ENCODE measurements at places on chromosomes 5 and 9. TPM values are rescaled to one million over a fixed set of nuclear protein-coding genes. Genes with fewer than 3 reads are reported as not detected.

DNA sequence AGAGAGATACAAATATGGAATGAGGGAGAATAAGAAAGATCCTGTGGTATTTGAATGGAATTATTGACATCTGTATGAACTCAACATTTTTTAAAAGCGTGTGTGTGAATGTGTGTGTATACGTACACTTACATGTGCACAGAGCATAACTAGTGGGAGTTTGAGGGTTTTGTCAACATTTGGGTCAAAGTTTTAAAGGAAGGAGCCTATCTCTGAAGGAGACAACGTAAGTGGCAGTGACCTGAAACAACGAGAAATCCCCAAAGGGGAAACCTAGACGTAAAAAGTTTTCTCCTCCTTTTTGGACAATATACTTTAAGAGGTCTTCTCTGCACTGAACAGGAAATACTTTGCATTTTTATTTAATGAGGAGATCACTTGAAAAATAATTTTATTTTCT, 40.2 kb upstream of the DTWD2 start:
- no peak for DNase-seq

Gene GRM6
- not detected for total RNA-seq

GRCh38 chr9:73720601-73721000, 568.9 kb downstream of the ANXA1 start:
- DNase-seq, result no peak

- no peak for DNase-seq
Observed at GRCh38 chr5:6491196-6491918, 42.7 kb downstream of the UBE2QL1 start.

GRCh38 chr5:9090381-9091026, 455.4 kb downstream of the SEMA5A start:
- no peak for DNase-seq

- peak; percentile 58 for DNase-seq
Observed at GRCh38 chr9:115531410-115532125, 413.6 kb upstream of the TNC start.

- no peak for DNase-seq
Observed at GRCh38 chr5:61657686-61658085, 325.6 kb downstream of the ZSWIM6 start.

- DNase-seq, result no peak
Observed at GRCh38 chr9:123349033-123349432, 7.0 kb upstream of the CRB2 start.

Gene IL13
- not detected for total RNA-seq

DNA sequence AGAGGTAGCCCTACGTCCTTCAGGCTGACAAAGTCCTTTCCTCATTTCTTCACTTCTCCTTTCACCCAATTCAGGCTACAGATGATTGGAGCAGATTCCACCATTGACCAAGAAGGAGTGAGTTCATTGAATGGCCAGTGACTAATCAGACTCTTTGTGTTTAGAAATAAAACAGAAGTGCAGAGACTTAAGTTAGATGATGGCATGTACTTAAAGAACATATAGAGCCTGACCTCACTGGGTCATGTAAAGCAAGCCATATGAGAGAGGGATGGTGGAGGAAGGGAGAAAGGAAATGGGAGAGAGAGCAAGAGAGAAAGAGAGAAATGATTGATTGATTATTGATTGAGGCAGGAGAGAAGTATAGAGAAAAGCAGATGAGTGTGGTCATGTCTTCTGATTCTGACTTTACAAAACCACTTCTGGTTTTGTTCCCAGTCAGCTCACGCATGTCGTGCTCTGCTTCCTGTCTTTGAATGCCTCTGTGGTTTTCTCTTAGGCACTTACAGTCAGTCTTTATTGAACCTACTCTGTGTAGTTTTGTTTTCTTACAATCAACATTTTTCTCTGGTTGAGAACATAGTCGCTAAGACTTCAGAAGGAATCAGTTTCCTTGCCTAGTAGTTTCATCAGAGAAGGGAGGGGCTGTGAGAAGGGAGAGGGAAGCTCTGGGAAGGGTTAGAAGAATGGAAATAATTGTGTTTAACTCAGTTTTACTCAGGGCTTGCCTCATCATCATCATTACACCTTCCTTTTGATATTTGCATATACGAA, 149.2 kb upstream of the KLF9 start:
- DNase-seq, result peak; percentile 83

Gene IFNB1
- not detected for total RNA-seq

Gene DIRAS2
- total RNA-seq, result not detected

DNA sequence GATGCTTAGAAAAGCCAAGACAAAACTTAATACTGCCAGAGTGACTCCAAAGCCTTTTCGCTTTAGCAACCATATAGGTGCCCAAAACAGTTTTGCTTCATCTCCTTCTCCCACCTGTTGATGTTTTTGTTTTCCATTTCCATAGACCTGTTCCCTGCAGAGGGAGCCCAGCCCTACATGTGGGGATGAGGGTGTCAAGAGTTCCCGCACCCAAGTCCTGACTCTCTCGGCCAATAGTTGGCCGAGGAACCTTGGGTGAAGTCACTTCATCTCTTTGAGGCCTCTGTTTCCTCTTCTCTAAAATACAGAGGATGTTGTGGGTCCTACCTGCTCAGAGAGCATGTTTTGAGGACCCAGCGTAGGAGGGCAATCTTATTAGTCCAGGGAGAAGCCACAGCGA, 38.5 kb upstream of the LCP2 start:
- no peak for DNase-seq

DNA sequence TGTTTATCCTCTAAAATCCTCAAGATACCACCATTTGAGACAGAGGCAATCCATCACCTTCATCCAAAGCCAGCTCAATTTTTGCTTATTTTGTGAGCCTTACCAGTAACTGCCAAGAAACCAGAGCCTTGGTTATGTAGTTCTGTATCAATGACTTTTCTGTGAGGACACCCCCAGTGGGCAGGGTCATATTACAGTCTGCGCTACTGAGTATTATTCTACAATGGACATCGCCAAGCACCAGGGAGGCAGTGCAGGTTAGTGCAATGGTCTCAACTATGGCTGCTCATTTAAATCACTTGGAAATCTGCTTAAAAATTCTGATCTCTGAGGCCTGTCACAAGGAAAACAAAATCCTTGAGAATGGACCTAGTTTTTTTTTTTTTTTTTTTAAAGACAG, 90.5 kb upstream of the NIPAL4 start:
- no peak for DNase-seq

DNA sequence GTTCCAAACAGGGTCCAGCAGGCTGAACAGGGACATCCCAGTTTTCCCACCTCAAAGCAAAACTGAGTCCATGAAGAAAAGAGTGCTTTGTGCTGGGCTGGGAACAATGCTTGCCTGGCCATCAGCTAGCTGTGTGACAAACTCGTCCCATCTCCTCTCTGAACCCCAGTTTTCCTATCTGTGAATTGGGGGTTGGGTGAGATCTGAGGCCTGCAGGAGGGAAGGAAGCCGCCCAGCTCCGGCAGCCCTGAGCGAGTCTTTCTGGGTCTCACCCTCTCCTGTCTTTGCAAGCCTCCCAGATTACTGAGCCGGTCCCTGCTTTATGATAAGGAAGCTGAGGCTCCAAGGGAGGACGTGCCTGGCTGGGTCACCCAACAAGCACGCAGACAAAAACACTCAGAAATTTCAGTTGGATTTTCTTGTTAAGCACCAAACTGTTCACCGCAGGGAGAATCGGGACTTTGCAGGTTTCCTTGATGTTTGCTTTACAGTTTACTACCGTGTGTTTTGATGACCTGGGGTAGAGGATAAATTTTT, 82.6 kb upstream of the LMX1B start:
- DNase-seq, result no peak

GRCh38 chr9:126487856-126488255, 125.9 kb upstream of the LMX1B start:
- no peak for DNase-seq

Gene ERMP1
- total RNA-seq, result 25.2 TPM

DNA sequence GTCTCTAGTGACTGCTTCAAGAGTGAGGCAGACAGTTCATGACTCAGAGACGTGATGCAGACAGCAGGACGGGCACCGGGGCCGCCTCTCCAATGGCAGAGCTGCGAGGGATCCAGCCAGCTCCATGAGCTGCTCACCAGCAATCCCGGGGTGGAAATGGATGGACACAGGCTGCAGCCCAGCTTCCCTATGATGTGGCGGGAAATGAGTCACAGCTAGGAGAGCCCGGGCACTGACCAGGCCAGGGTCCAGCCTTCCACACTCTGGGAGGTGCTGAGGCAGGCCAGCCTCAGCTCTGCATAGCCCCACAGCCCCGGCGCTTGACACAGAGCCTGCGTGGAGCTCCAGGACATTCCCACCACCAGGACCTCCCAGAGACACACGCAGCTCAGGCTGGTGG, 244.8 kb upstream of the IRX2 start:
- peak; percentile 61 for DNase-seq

Gene ZNF883
- total RNA-seq, result 1.8 TPM

DNA sequence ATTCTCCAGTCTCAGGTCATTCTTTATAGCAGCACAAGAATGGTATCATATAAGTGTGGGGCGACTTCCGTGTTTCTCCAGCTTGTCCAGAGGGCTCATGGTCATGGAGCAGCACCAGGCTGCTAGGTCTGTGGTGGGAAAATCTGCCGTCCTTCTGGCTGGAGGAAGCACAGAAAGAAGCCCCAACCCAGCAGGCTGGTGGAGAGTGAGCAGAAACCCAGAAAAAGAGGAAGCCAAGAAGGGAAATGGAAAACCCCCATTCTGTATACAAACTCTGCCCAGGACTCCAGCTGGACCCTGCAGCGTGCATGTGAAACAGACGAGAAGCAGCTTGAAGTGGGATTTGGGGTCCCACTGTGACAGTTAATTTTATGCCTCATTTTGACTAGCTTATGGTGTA, 34.3 kb upstream of the OLFM1 start:
- no peak for DNase-seq

- peak; percentile 26 for DNase-seq
Observed at GRCh38 chr9:89529243-89530035, 31.5 kb upstream of the SEMA4D start.

DNA sequence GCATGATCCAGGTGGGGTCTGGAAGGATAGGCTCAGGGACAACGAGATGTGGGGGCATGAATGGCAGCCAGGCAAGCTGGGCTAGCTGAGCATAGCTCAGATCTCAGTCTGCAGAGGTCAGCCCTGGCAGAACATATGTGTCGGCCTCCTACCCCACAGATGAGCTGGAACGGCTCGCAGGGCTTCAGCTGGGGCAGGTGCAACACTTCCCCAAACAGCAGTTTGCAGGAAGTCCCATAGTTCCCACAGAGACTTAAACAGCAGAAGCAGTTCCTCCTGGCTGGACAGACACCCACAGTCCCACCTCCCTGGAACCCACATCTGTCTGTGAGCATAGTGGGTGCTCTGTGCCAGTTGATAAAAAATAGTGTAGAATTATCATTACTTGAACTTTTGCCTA, 404.6 kb downstream of the GADD45G start:
- no peak for DNase-seq

DNA sequence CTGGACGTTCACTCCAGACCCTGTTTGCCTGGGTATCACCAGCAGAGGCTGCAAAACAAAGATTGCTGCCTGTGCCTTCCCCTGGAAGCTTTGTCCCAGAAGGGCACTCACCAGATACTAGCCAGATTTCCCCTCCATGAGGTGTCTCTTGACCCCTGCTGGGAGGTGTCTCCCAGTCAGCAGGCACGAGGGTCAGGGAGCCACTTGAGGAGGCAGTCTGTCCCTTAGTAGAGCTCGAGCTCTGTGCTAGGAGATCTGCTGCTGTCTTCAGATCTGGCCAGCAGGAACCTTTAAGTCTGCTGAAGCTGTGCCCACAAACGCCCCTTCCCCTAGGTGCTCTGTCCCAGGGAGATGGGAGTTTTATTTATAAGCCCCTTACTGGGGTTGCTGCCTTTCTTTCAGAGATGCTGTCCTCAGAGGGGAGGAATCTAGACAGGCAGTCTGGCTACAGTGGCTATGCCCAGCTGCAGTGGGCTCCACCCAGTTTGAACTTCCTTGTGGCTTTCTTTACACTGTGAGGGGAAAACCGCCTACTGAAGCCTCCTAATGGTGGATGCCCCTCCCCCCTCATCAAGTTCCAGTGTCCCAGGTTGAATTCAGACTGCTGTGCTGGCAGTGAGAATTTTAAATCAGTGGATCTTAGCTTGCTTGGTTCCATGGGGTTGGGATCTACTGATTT, 253.9 kb downstream of the SPATA31D1 start:
- DNase-seq, result no peak

- peak; percentile 62 for DNase-seq
Observed at GRCh38 chr9:32875242-32875641, 91.9 kb downstream of the TMEM215 start.

GRCh38 chr5:35246900-35247647, 16.8 kb upstream of the PRLR start:
- DNase-seq, result peak; percentile 45

GRCh38 chr5:33423018-33423630, 17.6 kb upstream of the TARS1 start:
- DNase-seq, result peak; percentile 36

DNA sequence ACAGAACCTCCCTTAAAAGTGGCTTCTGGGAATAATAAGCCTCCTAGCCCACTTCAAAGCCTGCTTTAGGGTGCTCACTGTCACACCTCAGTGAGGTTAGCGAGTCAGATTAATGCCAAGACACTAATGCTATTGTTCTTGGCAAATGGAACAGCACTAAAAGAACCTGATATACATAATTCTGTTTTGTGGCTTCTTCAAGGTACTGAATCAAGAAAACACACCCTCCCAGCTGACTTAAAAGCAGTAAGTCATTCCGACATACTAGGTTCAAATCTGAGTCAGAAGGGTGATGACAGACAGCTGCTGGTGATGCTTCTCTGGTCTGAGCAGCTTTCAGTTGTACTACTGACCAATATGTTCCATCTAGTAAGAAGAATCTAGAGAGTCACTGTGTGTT, 121.6 kb downstream of the OXCT1 start:
- peak; percentile 7 for DNase-seq

Gene OMD
- total RNA-seq, result not detected

GRCh38 chr5:109589239-109589638, 100.5 kb upstream of the MAN2A1 start:
- DNase-seq, result no peak

DNA sequence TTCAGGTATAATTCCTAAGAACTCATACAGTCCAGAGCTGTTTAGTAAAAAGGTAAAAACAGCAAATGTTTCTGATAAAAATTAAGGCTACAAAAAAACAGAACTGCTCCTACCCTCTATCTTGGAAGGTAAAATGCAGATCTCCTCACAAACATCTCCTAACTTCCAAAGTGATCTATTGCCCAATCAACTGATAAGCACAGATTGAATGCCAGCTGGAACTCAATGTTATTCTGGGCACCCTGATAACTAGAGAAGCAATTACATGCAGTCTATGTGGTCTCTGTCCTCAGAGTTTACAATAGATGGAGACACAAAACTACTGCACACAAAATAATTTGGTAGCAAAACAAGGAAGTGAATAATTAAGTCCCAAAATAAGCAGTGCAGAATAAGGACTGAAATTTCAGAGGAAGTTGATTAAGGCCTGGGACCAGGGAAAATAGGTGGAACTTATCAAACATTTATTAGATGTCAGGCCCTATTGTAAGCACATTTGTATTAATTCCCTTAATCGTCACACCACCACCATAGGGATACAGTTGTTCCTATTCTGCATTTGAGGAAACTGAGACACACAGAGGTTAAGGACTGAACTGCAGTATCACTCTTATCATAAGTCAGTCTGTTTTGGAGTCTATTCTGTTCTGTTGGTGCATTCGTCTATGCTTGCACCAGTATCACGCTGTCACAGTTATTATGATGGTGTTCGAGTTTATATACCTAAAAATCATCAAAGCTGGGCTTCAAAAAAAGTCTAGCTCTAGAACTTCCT, 102.2 kb upstream of the TARS1 start:
- DNase-seq, result peak; percentile 24

Gene CCDC180
- 0.72 TPM for total RNA-seq

GRCh38 chr5:151051931-151052608, 28.8 kb downstream of the TNIP1 start:
- DNase-seq, result no peak
